ENCODE measurements at places on chromosomes 5 and 9.

- DNase-seq, result no peak
These were observed 514.2 kb downstream of the RAB3C start for GRCh38 chr5:59097116-59097515.

DNA sequence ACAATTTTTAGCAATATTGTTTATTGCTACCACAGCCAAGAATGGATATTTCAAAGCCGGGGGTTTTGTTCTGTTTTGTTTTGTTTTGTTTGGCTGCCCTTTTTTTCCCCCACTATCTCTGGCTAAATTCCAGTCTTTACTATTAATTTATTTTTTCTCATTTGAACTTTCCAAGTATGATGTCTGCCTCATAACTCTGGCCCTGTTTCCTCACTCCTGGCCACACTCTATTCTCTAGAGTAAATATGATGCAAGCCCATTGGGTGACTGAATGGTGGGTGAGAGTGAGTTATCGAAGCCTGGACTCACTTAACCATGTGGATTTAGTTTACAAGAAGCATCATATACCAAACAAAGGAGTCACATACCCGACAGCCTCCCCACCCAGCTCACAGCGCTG lies 41.9 kb downstream of the WDR36 start:
- DNase-seq, result no peak

GRCh38 chr5:176891331-176891958 lies 7.7 kb downstream of the HK3 start:
- DNase-seq, result no peak

- no peak for DNase-seq
These were observed 203.9 kb downstream of the C9orf50 start for GRCh38 chr9:129416821-129417539.

DNA sequence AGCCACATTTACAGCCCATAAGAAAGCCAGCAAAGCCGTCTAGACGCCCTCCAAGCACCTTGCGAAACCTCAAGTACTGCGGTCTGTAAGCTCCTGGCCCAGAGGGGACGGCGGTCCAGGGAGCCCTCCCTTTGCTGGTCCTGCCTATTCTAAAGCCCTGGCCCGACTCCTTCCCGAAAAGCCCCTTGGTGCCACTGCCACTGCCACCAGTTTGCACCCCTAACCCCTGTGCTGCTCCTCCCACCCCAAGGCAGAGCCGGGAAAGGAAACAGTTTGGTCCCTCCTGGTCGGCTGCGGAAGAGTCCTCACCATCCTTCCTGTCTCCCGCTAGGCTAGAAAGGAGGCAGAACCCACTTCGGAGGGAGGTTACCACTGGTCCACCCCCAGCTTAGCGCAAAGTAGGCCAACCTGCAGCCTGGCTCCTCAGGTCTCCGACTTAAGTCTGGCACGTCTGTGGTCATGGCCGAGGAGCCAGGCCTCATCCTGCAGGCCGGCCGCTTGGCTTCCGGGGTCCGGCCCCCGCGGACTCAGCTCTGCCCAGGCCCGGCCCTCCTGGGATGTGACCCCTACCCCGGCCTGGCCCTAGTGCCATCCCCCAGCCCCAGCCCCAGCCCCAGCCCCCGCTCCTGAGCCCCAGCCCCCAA lies 916 bp downstream of the TOR1A start:
- peak; percentile 21 for DNase-seq

DNA sequence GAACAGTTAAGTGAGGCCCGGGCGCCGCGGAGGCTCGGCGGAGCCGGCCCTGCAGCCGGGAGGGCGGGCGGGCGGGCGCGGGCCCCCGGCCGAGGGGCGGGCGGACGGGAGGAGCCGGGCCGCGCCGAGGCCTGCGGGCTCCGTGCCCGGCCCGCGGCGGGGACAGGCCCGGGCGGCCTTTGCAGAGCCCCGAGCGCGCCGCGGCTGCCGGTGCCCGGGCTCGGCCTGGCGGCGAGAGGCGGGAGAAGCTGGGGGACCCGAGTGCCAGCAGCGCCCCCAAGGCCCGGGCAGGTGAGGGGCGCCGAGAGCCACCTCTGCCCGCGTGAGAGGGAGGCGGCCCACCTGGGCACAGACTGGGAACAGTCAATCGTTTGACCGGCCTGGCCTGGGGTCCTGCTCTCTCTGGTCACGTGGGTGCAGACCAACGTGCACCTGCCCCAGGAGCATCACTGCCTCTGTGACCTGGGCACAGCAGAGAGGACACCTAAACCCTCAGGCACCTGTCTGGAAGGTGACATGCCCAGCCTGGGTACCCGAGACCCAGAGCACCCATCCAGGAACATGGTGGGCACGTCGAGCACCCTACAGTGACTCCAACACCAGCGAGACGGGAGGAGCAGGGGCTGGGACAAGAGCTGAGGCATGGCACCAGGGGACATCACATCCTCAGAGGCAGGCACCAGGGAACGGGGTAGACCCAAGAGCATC lies 531 bp downstream of the MVB12B start:
- DNase-seq, result peak; percentile 50

DNA sequence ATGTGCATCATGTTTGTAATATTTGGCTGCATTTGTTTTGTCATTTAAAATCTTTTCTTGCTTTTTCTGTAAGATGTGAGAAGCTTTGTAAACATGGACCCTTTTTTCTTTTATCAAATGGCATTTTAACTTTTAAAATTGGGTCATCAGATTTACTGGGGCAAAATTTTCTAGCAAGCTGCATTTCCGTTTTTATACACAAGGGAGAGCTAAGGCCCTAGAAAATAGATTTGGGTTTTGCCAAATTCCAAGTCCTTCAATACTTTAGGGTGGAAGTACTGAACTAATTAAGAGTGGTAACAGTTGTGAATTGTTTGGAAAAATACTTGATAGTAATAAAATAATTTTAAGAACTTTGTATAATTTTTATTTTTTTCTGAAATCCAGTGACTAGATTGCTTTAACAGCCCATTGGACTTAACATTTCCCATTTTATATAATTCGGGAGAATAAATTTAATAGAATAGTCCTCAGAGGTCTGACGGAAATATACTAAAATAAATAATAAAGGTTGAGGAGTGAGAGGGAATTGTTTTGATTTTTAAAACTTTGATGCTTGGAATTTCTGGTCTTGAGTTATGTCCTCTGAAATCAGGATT lies 117.4 kb downstream of the SMARCA2 start:
- no peak for DNase-seq

GRCh38 chr9:4680173-4680525 lies 780 bp downstream of the CDC37L1 start:
- DNase-seq, result no peak

GRCh38 chr5:121292664-121293063 lies 559.0 kb upstream of the FTMT start:
- DNase-seq, result no peak

DNA sequence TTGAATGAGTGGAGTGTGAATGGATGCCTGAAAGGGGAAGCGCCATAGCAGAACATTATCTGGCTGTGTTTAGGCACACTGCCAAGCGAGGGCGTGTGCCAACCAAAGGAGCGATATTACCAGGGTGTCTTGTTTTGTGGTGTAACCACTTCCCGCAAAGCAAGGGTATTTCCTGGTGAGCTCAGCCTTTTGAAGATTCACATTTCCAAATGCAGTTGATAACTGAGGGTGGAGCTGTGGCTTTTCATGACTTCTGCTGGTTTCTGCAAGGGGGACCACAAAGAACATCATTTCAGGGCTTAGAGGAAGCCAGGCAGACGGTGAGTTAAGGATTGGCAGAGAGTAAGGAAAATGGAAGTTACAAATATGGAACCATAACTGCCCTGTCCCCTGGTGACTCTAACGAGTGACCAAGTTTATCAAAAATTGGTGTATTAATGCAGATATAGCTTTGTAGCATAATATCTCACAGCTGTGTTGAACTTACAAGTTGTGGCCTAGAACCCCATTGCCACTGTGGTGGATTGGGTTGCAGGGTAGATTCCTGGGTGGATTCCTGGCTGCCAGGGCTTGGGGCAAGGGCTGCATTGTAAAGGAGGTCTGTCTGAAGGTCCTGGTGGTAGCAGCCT lies 71.4 kb downstream of the RALGPS1 start:
- peak; percentile 91 for DNase-seq

DNA sequence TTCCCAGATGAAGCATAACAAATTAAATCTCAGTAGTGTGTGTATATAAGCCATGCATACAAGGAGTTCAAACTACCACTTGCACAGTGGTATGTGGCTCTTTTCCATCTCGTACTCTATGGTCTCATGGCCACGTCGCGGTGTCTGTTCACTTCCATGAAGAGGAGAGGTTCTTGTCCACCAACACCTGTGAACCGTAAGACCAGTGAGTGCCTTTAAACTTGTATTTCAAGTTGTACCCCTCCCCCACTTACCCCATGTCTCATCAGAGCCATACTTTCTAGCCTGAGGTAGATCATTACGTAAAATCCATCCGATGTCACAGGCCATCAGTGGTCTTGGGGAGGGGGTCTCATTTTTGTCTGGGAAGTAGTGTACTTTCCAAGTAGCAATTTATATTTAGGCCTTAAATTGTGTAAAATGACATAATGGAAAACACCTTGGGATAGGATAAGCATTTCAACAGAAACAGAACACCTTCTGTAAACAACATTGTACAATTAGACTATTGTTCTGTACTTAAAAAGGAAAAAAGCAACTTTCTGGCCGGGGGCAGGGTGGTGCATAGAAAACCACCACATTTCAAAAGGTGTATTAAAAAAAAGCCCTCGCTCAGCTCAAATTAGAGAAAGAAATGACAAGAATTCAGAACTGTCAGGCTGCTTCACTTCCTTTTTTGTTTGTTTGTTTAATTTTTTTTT lies 163.0 kb downstream of the SMARCA2 start:
- no peak for DNase-seq

GRCh38 chr9:124082622-124083021 lies 71.1 kb downstream of the LHX2 start:
- no peak for DNase-seq

- no peak for DNase-seq
These were observed 44.4 kb downstream of the SCAMP1 start for GRCh38 chr5:78404682-78405293.

- peak; percentile 63 for DNase-seq
These were observed 1.0 kb upstream of the TPM2 start for GRCh38 chr9:35690614-35691333.

GRCh38 chr5:74722271-74722670 lies 37.2 kb downstream of the HEXB start:
- no peak for DNase-seq

GRCh38 chr9:6780690-6781089 lies 22.9 kb downstream of the KDM4C start:
- DNase-seq, result no peak

DNA sequence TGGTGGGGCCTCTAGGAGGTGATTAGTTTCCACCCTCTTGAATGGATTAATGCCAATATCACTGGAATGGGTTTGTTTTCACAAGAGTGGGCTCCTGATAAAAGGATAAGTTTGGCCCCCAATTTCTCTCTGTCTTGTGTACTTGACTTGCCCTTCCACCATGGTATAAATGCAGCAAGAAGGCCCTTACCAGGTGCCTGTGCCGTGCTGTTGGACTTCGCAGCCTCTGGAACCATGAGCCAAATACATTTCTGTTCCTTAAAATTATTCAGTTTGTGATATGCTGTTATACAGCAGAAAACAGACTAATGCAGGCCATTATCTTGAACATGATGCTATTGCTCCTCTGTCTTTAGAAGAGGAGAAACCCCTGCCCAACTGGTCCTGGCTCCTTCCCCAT lies 17.8 kb upstream of the BRD3 start:
- DNase-seq, result no peak
